Mesothelial cell of epicardium (in vitro differentiated cells): ENCODE measurements at places on chromosomes 1 and 21. TPM values are rescaled to one million over a fixed set of nuclear protein-coding genes. Genes with fewer than 3 reads are reported as not detected.

DNA sequence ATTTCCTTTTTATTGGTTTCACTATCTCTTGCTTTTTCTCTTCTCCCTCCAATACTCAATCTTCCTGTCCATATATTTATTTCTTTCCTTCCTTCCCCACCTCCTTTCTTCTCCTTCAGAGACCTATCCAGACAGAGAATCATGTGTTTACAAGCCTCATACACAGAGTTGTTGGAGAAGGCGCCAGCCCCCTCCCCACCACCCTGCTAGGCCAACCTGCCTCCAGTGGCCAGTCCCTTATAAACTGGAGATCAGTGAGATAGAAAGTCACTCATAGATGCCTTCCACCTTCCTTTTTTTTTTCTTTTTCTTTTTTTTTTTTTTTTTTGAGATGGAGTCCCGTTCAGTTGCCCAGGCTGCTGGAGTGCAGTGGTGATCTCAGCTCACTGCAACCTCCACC, 53.3 kb downstream of the CD247 start:
- DNase-seq = no peak

GRCh38 chr1:22810378-22810777, 99.7 kb downstream of the EPHB2 start:
- no peak for DNase-seq

GRCh38 chr21:35615325-35615724, 445.0 kb downstream of the SETD4 start:
- DNase-seq = no peak

DNA sequence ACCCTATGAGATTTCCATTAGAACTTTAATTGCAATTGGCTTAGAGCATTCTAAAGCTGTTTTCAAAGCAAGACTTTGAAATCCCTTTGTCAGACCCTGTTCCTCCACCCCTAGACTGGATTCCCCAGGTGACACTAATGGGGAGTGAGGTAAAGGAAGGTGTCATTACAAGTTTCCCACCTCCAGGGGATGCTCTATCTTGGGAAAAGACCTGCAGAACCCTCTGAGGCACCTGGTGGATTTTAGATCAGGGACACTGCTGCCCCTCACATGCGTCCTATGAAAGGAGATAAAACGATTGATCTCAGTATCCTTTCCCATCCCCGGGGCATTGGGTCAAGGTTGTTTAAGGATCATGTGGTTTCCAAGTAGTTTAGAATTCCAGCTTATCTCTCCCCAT, 80.3 kb upstream of the RGS4 start:
- no peak for DNase-seq

DNA sequence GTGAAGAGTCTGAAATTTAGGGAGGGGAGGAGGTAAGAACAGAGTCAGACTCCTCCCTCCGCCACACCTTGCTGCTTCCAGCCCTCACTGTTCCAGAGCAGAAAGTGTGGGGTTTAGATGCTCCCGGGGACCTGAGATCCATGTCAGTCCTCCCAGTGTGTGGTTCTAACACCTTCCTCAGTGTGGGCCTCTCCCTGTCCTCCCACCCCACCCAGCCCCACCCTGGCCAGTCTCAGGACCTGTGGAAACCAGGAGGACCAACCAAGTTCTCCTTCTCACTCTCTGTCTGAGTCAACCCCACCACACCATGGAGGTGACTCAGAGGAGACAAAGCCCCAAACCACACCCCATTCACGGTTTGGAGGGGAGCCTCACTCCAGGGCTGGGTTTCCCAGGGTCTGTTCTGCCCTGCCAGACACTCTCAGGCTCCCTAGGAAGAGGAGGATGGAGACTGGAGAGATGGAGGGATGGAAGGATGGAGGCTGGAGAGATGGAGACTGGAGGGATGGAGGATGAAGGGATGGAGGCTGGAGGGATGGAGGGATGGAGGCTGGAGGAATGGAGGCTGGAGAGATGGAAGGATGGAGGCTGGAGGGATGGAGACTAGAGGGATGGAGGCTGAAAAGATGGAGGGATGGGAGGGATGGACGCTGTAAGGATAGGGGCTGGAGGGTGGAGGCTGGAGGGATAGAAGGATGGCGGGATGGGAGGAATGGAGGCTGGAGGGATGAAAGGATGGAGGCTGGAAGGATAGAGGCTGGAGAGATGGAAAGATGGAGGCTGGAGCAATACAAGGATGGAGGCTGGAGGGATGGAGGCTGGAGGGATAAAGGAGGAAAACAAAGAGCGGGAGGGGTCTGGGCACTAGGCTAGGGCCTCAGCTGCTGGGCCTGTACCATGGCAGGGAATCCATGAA, 100.9 kb upstream of the RUNX3 start:
- DNase-seq = no peak

DNA sequence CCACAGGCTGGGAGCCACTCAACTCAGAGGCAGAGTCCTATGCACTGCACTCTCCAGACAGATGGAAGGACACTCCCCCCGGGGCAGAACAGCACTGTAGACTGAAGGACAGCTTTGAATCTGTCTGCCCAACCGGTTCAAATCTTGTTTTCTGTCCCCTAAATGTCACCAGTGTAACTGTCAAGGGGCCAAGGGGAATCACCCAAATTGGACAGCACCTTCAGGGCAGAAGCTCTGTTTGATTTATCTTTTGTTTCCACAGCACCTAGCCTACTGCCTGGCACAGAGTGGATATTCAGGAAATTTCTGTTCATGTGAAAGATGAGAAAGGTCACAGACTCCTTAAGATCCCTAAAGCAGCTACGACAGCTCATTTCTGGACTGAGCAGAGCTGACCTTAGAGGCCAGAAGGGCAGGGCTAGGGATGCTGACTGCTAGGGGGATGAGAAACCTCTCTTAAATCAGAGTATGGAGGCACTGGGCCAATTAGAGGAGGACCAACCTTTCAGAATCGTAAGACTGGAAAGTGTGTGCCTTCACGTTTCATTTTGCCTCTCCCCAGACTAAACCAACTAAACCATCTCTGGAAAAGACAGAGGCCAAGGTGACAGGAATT, 41.0 kb downstream of the ITPKB start:
- DNase-seq = no peak

GRCh38 chr1:164932580-164932979, 373.6 kb downstream of the PBX1 start:
- no peak for DNase-seq

- no peak for DNase-seq
Measured at GRCh38 chr1:58155418-58156123, 391.0 kb downstream of the OMA1 start.

- DNase-seq = no peak
Measured at GRCh38 chr1:206633708-206634121, 1.6 kb upstream of the DYRK3 start.

- DNase-seq = no peak
Measured at GRCh38 chr1:181646710-181647109, 163.4 kb downstream of the CACNA1E start.

DNA sequence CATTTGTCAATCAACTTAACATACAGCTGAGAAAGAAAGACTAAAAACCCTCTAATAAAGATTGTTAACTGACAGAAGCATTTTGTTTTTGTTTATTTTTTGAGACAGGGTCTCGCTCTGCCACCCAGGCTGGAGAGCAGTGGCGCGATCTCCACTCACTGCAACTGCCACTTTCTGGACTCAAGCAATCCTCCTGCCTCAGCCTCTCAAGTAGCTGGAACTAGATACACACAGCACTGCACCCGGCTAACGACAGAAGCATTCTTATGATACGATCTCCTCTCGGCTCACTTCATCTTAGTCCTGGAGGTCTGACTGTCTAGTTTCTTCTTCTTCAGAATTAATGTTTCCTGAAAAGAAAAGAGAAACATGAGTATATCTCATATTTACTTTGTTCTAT, 23.5 kb downstream of the RSPH1 start:
- no peak for DNase-seq

DNA sequence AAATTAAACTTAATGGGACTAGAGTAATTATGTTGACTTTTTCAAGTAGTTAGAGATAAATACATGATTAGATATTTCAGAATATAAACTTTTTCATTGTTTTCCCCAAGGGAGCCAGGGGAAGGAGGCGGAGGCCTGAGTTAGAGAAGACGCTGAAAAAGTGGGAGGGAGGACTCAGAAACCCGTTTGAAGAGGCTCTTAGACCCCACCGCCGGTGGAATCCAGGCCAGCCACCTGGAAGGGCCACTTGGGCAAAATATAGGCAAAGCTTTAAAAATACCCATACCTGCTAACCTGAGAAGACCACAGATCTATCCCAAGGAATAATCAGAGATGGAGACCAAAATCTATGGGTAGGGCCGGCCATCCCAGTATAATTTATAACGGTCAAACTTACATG, 242.6 kb downstream of the PTPRU start:
- no peak for DNase-seq

- DNase-seq = no peak
Measured at GRCh38 chr1:177915641-177916040, 54.2 kb downstream of the SEC16B start.

- no peak for DNase-seq
Measured at GRCh38 chr1:192350356-192350755, 33.6 kb downstream of the RGS21 start.

DNA sequence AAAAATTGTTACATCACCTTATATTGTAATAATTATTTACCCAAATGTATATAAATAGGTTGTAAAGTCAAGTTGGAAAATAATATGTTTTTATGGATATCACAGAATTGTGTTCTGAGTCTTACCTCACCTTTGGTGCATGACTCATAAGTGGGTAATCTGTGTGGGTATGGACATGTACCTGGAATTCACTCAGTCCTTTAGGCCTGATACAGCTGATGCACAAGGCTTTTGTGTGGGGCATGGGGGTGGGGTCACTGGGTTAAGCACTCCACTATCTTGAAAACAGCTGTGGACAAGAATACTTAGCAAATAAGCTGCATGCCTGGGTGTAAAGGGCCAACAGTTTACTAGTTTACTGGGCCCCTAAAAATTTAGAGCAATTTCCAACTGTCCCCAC, 34.4 kb downstream of the INKA2 start:
- DNase-seq = no peak

DNA sequence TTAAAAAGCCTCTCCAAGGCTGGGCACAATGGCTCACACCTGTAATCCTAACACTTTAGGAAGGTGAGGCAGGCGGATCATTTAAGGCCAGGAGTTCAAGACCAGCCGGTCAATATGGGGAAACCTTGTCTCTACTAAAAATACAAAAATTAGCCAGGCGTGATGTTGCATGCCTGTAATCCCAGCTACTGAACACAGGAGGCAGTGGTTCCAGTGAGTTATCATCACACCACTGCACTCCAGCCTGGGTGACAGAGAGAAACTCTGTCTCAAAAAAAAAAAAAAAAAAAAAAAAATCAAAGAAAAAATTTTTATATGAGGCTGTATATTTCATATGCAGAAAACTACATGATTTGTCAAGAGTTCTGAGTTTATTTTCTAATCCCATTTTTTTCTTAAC, 1107.1 kb upstream of the TMPRSS15 start:
- DNase-seq = no peak

Gene DDI2
- 31.7 to 34.5 TPM (median 34.1 TPM) in 3 replicates for total RNA-seq

Gene PGBD5
- total RNA-seq = 0.80 to 1.2 TPM (median 0.94 TPM) in 3 replicates

Gene C1QB
- not detected in 3 replicates for total RNA-seq

Gene GLMN
- total RNA-seq = 22.0 to 25.3 TPM (median 22.7 TPM) in 3 replicates
